Activated T-cell treated with anti-CD3 and anti-CD28 coated beads for 24 hours (primary cell): ENCODE measurements at places on chromosomes 11 and 22.
A peak's percentile ranks its signal among the peaks of the same experiment; 100 is the strongest.

GRCh38 chr22:42857845-42858481 is 890 bp upstream of the ARFGAP3 start:
- DNase-seq = no peak

DNA sequence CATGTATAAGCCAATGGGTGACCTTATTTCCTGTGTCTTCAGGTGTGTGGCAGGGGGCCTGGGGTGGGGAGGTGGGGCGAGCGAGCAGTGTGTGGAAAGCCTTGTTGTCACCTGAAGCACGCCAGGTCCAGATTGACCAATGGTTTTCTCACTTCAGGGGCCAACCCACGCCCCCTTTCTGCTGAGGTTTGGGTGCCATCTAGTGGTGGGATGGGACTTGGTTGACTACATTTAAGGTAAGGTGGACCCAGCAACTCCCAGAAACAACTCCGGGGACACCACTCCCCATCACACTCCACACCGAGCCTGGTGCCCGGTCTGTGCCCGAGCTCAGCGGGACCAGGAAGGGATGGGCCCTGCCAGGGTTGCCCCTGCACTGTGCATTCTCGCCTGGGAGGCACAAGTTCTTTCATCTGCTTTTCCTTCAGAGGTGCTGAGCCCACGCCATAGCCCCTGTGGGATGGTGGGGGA is 40.0 kb downstream of the TPCN2 start:
- peak; percentile 56 for DNase-seq

DNA sequence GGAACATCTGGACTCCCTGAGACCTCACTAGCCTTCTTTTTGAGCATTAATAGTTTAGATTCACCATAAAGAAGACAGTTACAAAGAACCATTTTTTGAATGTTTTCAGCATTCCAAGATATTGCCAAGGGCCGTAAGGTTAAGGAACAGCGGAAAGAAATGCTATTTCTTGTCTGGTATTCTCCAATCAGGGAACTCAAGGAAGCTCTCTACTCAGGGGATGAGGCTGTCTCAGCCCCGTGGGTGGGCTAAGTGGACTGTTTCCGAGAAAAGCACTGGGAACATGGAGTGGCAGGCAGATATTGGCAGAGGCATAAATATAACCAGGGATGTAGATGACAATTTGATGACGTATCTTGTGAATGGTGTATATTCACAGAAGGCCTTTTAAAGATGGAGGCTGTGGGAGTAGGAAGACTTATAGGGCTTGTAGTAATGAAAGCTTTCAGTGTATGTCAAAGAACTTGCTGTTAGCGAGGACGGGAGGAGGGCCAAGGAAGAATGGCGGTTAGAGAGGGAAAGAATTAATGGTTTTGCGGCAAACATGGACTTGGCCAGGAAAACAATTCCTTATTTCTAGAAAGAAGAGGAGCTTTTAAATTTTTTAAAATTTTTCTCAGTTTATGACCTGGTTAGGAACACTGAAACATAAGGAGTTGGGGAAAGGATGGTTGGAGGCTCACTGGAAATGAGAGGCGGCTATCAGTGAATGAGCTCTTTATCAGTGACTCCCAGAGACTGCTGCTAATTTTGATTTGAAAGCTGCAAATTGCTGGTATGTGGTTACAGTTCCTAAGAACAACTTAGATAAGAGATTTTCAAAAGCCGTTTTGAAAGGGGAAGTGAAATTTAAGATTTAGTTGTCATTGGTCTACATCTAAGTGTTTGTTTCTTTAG is 64.6 kb downstream of the ST3GAL4 start:
- DNase-seq = no peak

DNA sequence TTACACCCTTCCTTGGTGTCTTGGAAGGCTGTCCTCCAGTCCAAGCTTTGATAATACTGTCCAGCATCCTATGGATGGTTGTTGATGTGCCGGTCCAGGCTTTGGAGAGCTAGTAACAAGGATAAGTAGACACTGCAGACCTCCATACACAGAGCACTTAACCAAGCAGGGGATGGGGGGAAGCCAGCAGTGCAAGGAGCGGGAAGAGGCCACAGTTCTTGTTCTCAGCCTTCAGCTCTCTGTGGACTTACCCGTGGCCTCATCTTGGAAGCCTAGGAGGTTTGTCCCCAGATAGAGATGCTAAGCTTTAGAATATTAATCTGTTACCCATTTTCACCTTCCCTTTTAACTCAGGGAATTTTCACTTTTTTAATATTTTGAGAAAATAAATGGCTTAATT is 30.9 kb upstream of the ZC3H12C start:
- DNase-seq = no peak

DNA sequence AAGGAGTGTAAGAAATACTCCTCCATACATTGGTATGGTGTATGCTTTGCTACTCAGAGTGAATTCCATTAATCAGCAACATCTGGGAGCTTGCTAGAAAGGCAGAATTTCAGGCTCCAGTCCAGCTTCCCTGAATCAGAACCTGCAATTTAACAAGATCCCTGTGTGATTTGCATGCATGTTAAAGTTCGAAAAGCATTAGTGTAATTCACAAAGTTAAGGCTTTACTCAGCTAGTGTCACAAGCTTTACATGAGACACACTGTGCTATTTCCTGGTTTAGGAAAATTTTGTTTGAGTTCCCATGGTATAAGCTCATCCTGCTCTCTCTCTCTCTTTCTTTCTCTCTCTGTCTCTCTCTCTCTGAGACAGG is 37.0 kb upstream of the HEPHL1 start:
- DNase-seq = no peak

DNA sequence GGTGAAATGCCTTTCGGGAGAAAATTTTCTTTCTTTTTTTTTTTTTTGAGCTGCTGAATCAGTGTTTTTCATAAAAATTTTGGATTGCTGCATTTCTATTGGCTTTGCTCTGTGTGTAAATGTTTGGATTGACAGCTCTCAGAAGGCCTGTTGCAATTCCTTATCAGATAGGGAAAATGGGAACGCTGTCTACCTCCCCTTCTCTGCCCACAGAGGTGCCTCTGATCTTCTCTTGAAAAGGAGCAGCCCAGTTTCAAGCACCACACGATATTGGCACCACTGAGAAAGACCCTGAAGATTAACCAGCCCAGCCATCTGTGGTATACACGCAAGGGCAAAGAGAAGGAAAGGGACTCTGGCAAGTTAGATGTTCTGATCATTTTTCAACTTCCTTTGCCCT is 1272.2 kb downstream of the LRRC4C start:
- no peak for DNase-seq

DNA sequence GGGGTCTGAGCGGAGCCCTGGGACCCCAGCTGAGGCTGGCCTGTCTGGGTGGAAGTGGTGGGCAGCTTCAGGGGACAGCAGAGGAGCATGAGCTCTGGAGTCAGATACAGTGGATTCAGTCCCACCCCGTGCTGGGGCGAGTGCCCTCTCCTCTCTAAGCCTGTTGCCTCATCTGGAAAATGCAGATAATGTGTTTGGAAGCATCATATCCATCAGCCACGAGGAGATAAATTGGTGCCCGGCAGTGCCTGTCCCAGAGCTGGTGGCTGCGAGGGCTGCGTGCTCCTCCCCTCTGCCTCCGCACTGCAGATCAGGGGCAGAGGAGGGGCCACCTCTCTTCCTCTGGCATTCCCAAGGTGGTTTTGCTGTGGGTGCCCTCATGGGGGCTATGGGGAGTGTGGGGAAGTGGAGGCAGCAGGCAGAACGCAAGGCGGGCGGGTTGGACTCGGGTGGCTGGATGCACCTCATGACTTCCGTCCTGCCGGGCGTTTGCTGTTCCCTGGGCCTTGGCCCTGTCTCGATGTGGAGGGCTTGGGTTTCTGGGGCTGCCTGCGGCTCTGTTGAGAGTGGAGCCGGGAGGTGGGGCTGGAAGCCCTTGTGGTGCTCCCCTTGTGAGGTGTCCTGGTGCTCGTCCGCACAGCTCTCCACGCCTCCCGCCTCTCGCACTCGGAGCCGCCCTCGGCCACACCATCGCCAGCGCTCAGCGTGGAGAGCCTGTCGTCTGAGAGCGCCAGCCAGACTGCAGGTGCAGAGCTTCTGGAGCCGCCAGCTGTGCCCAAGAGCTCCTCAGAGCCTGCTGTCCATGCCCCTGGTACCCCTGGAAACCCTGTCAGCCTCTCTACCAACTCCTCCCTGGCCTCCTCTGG is 20.9 kb downstream of the MICALL1 start:
- DNase-seq = no peak

- no peak for DNase-seq
Observed at GRCh38 chr11:58739725-58740430, 8.1 kb upstream of the GLYAT start.

GRCh38 chr11:60988658-60989057 is 17.2 kb downstream of the CD6 start:
- no peak for DNase-seq

GRCh38 chr11:69981119-69981784 is 96.9 kb upstream of the ANO1 start:
- no peak for DNase-seq
